Activated CD8-positive, alpha-beta T cell treated with anti-CD3 and anti-CD28 coated beads for 36 hours (primary cell): ENCODE measurements at places on chromosomes 16 and 17. TPM values are rescaled to one million over a fixed set of nuclear protein-coding genes. Genes with fewer than 3 reads are reported as not detected.

Gene NATD1
- 1.3 TPM for total RNA-seq

Gene CACNG3
- total RNA-seq = not detected

Gene OR4D1
- total RNA-seq = 0.25 TPM

GRCh38 chr16:30737794-30738648 lies 10.2 kb upstream of the PHKG2 start:
- H3K4me1 ChIP-seq = peaks cover 10% of the 10 kb centered on the region
- peaks cover 53% of the 10 kb centered on the region for H3K36me3 ChIP-seq
- H3K4me3 ChIP-seq = no peak overlapping the region

Gene MT1G
- total RNA-seq = 35.9 TPM
